Gastrocnemius medialis (tissue), 4 donors: ENCODE measurements at places on chromosomes 16 and 17. TPM values are rescaled to one million over a fixed set of nuclear protein-coding genes. Genes with fewer than 3 reads are reported as not detected.

Gene KRT36
- not detected for total RNA-seq

Gene KRT25
- not detected for total RNA-seq

Gene GRAPL
- total RNA-seq, result 1.2 TPM

Gene ZNF469
- 0.16 TPM for total RNA-seq

DNA sequence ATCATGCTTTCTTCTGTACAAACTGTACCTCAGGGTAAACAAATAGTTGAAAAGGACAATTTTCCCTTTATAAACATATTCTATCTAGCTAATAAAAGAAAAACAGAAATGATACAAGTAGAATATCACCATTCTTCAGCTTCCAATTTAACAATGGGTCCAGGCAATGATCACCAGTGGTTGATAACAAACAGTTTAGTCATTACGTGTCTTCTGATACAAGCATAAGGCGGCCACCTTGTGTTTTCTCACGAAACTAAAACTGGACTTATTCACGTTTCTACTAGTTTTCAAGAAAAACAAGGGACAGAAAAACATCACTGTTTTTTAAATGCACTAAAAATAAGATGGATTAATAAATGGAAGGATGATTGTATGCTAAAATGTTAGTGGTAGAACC, 58.3 kb downstream of the STH start:
- H3K27me3 ChIP-seq, result no peaks in the 10 kb centered on the region
- no peak overlapping the region for H3K4me3 ChIP-seq
- peaks cover 29% of the 10 kb centered on the region for H3K4me1 ChIP-seq
- DNase-seq, result no peak

- H3K27me3 ChIP-seq, result no peaks in the 10 kb centered on the region
- no peaks in the 10 kb centered on the region for H3K36me3 ChIP-seq
- no peak for DNase-seq
- H3K4me1 ChIP-seq, result peaks cover 53% of the 10 kb centered on the region
- no peak overlapping the region for H3K4me3 ChIP-seq
Measured at GRCh38 chr17:80794281-80795089, 197.2 kb upstream of the CHMP6 start.

- no peak overlapping the region for H3K4me3 ChIP-seq
- H3K27me3 ChIP-seq, result no peaks in the 10 kb centered on the region
- DNase-seq, result no peak
- H3K27ac ChIP-seq, result peak overlapping the region; percentile 52
Measured at GRCh38 chr17:38441429-38442061, 13.3 kb downstream of the ARHGAP23 start.

DNA sequence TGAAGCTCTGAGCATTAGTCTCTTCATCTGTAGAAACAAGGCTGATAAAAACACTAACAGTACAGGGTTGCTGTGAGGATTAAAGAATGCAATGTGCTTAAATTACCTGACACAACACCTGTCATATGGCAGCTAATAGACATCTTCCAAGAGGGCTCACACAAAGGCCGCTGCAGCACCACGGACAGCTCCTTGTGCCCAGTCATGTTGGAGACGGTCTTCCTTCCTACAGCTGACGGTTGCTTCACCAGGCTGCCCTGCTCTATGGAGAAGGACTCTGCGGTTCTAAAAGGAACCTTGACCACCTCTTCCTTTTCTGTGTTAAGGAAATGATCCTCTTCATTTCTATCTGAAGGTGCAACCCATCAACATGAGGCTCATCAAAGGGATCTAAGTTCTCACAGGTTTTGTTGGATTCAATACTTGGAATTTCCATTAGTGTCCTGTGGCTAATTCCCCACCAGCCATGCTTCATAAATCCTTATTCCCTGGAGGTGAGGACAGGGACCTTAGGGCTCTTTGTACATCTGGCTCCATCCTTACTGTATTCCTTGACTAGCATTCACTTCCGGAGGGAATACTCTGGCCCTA, 138.9 kb upstream of the CES5A start:
- H3K4me3 ChIP-seq, result no peak overlapping the region
- DNase-seq, result no peak
- no peaks in the 10 kb centered on the region for H3K27me3 ChIP-seq
- no peaks in the 10 kb centered on the region for H3K4me1 ChIP-seq
- H3K27ac ChIP-seq, result no peak overlapping the region
- no peaks in the 10 kb centered on the region for H3K36me3 ChIP-seq

- H3K36me3 ChIP-seq, result peaks cover 59% of the 10 kb centered on the region
- no peaks in the 10 kb centered on the region for H3K27me3 ChIP-seq
- peak overlapping the region; percentile 85 for H3K27ac ChIP-seq
Measured at GRCh38 chr17:1347589-1348323, 52.3 kb downstream of the YWHAE start.

GRCh38 chr17:10058921-10059683, 139.3 kb downstream of the GAS7 start:
- no peak for DNase-seq
- H3K4me1 ChIP-seq, result no peaks in the 10 kb centered on the region
- H3K36me3 ChIP-seq, result no peaks in the 10 kb centered on the region
- H3K27ac ChIP-seq, result no peak overlapping the region
- H3K27me3 ChIP-seq, result no peaks in the 10 kb centered on the region

DNA sequence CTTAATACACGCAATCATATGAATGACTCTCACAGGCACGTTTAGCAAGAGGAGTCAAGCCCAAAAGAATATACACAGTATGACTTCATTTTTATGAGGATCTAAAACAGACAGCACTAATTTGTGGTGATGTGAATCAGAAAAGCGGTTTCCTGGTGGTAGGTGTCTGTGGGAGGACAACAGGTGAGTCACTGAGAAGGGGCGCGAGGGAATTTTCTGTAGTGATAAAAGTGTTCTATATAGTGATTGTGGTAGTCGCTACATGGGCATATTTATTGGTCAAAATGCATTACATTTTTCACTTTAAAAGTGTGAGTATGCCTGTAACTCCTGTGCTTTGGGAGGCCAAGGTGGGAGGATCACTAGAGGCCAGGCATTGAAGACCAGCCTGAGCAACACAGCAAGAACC, 7.6 kb upstream of the TNRC6A start:
- no peaks in the 10 kb centered on the region for H3K36me3 ChIP-seq
- H3K4me1 ChIP-seq, result no peaks in the 10 kb centered on the region
- H3K27me3 ChIP-seq, result no peaks in the 10 kb centered on the region
- DNase-seq, result no peak
- no peak overlapping the region for H3K4me3 ChIP-seq

DNA sequence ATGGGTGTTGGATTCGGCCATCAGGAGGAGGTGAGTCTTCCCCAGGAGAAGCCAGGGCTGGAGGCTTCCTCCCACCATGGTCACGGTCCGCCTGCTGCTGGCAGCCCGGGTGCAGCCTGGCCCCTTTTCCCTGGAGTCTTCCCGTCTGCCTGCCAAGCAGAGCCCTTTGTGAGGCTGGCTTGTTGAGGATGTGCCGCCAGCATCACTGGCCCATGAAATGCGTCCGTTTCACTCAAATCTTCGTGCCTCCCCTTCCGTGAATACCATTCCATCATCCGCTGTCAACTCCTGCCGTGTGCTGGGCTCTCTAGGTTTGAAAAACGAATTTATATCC, 9.6 kb downstream of the VPS4A start:
- peaks cover 18% of the 10 kb centered on the region for H3K4me1 ChIP-seq
- H3K4me3 ChIP-seq, result no peak overlapping the region
- no peak for DNase-seq
- no peaks in the 10 kb centered on the region for H3K36me3 ChIP-seq
- no peak overlapping the region for H3K27ac ChIP-seq

- no peak overlapping the region for H3K4me3 ChIP-seq
- no peak for DNase-seq
- no peaks in the 10 kb centered on the region for H3K27me3 ChIP-seq
- no peaks in the 10 kb centered on the region for H3K36me3 ChIP-seq
- H3K4me1 ChIP-seq, result no peaks in the 10 kb centered on the region
Measured at GRCh38 chr17:67431249-67432015, 54.4 kb downstream of the PITPNC1 start.

GRCh38 chr17:31381165-31381668, 10.3 kb upstream of the RAB11FIP4 start:
- no peaks in the 10 kb centered on the region for H3K4me1 ChIP-seq
- H3K27ac ChIP-seq, result no peak overlapping the region
